ENCODE measurements at places on chromosomes 3 and 15. TPM values are rescaled to one million over a fixed set of nuclear protein-coding genes. Genes with fewer than 3 reads are reported as not detected.

DUOX1 gene
- not detected for total RNA-seq

GPR176 gene
- 108 TPM for total RNA-seq

C2CD4B gene
- 3.4 TPM for total RNA-seq

CHST2 gene
- 74.7 TPM for total RNA-seq

SPESP1 gene
- 14.3 TPM for total RNA-seq

REC114 gene
- total RNA-seq, result not detected

CADPS gene
- not detected for total RNA-seq

CPNE9 gene
- not detected for total RNA-seq

KLHL40 gene
- total RNA-seq, result not detected

MEGF11 gene
- total RNA-seq, result not detected

WDR93 gene
- not detected for total RNA-seq

Measured in cardiac atrium fibroblast (primary cell).